ENCODE measurements at places on chromosomes 4 and X. TPM values are rescaled to one million over a fixed set of nuclear protein-coding genes. Genes with fewer than 3 reads are reported as not detected.

- peaks cover 35% of the 10 kb centered on the region for H3K36me3 ChIP-seq
- no peaks in the 10 kb centered on the region for H3K4me1 ChIP-seq
- DNase-seq = no peak
- H3K4me3 ChIP-seq = no peak overlapping the region
These were observed 15.2 kb upstream of the HGFAC start for GRCh38 chr4:3426465-3427133.

GRCh38 chr4:104469794-104470193 is 24.9 kb downstream of the CXXC4 start:
- no peaks in the 10 kb centered on the region for H3K27me3 ChIP-seq
- no peaks in the 10 kb centered on the region for H3K36me3 ChIP-seq
- H3K27ac ChIP-seq = no peak overlapping the region

DNA sequence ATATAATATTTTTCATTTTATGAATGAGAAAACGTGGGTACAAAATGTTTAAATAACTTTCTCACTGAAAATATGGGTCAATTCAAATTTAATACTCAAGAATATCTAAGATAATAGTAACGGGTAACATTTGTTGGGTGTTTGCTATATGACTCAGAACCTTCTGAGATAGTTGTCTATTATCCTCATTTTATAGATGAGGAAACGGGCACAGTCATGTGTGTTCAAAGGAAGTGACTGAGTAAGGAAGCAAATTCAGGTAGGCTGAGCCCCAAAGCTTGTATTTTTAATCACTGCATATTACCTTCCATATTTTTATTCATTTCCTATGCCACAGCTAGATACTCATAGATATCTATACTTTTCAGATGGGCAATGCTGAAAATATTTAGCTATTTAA is 12.2 kb upstream of the CAMK2D start:
- H3K27me3 ChIP-seq = no peaks in the 10 kb centered on the region
- H3K4me3 ChIP-seq = no peak overlapping the region
- H3K4me1 ChIP-seq = no peaks in the 10 kb centered on the region
- no peak for DNase-seq
- H3K36me3 ChIP-seq = no peaks in the 10 kb centered on the region
- no peak overlapping the region for H3K27ac ChIP-seq

- H3K4me3 ChIP-seq = no peak overlapping the region
- DNase-seq = no peak
- no peak overlapping the region for H3K27ac ChIP-seq
- H3K36me3 ChIP-seq = no peaks in the 10 kb centered on the region
These were observed 82.5 kb upstream of the LCORL start for GRCh38 chr4:18103876-18104605.

GRCh38 chr4:127623797-127624083 is 9.0 kb upstream of the INTU start:
- H3K27ac ChIP-seq = peak overlapping the region; percentile 38
- no peaks in the 10 kb centered on the region for H3K36me3 ChIP-seq
- peak; percentile 41 for DNase-seq
- peaks cover 4% of the 10 kb centered on the region for H3K27me3 ChIP-seq

The CXorf49 gene
- polyA plus RNA-seq = not detected

The PNMA6A gene
- 0.37 TPM for polyA plus RNA-seq

DNA sequence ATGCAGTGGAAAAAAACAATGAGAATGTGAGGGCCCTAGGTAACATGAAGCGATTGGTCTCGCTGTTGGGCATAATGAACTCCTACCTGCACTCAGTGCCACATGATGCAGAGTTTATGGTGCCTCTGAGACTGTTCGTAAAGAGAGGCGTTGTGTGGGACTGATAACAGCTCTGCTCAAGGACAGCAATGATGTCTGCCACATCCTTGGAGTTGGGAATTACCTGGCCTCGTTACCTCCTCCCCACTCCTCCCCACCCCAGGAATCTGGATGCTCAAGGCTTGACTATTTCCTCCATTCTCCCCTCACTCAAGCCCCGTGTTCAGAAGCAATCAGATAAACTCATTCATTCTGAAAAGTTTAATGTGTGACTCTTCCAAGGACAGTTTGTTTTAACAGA is 148.0 kb upstream of the JADE1 start:
- H3K36me3 ChIP-seq = no peaks in the 10 kb centered on the region
- no peak for DNase-seq
- no peak overlapping the region for H3K27ac ChIP-seq

DNA sequence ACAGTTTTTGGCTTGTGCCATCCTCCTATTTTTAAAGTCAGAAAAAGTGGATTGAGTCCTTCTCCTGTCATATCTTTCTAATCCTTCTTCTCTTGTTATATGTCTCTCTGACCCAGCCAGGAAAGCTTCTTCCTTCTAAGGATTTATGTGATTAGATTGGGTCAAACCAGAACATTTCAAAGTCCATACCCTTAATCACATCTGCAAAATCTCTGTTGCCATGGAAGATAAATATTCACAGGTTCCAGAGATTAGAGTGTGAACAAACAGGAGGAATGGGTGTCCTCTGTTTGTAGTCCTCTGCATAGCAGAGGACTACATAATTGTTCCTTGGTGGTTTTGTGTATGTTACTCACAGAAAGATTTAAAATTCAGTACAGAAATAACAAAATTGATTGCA is 421.2 kb downstream of the EPHA5 start:
- H3K27me3 ChIP-seq = no peaks in the 10 kb centered on the region
- no peaks in the 10 kb centered on the region for H3K36me3 ChIP-seq
- H3K27ac ChIP-seq = no peak overlapping the region
- H3K4me1 ChIP-seq = no peaks in the 10 kb centered on the region
- DNase-seq = no peak

The ANOS1 gene
- polyA plus RNA-seq = 0.07 TPM

The CENPU gene
- polyA plus RNA-seq = 14.6 TPM

The FRG1 gene
- polyA plus RNA-seq = 16.1 TPM

DNA sequence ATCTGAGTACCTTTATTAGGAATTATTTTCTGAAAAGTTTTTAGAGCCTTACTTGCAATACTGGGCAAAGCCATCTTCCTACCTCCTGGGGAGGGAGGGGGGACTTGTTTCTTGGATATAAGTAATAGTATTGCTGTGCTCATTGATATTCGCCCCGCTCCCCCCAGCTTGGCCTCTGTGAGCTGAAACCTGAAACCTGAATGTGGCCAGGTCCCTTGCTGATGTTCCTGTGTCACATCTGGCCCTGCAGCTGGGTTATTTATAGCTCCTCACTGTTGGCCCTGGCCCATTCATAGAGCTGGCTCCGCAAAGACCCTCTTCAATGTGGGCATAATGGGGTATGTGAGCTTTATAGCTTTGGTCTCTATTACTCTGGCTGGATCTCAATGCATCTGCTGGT is 59.5 kb downstream of the FRMPD3 start:
- DNase-seq = no peak
- peaks cover 58% of the 10 kb centered on the region for H3K27me3 ChIP-seq
- no peaks in the 10 kb centered on the region for H3K4me1 ChIP-seq

- no peak overlapping the region for H3K4me3 ChIP-seq
- peaks cover 8% of the 10 kb centered on the region for H3K4me1 ChIP-seq
- DNase-seq = no peak
- no peaks in the 10 kb centered on the region for H3K27me3 ChIP-seq
These were observed 23.2 kb upstream of the SOD3 start for GRCh38 chr4:24772061-24772705.

GRCh38 chr4:82261084-82261483 is 112.7 kb downstream of the HNRNPD start:
- no peak overlapping the region for H3K27ac ChIP-seq
- H3K4me3 ChIP-seq = no peak overlapping the region
- H3K36me3 ChIP-seq = no peaks in the 10 kb centered on the region
- no peaks in the 10 kb centered on the region for H3K27me3 ChIP-seq
- no peaks in the 10 kb centered on the region for H3K4me1 ChIP-seq

The GPR50 gene
- polyA plus RNA-seq = not detected

GRCh38 chr4:95728145-95728544 is 111.7 kb upstream of the PDHA2 start:
- no peak overlapping the region for H3K27ac ChIP-seq
- H3K4me1 ChIP-seq = no peaks in the 10 kb centered on the region
- H3K36me3 ChIP-seq = no peaks in the 10 kb centered on the region
- DNase-seq = no peak
- no peak overlapping the region for H3K4me3 ChIP-seq
- H3K27me3 ChIP-seq = no peaks in the 10 kb centered on the region

The F9 gene
- not detected for polyA plus RNA-seq

DNA sequence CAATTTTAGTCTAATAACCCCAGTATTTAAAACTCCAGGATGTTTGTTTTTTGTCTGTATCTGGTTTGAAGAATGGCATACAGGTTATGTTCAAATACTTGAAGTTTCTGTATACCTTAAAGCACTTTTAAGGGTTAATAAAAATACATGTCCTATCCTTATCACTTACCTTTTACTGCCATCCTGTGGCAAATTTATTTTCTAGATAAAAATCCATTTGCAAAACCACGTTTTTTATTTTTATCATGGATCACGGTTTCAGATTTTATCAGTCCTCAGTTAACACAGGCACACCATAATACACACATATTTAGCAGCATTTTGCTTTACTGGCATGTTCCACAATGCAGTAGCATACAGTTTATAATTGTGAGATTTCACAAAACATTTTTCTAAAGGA is 113.3 kb upstream of the H2AZ1 start:
- peaks cover 2% of the 10 kb centered on the region for H3K27me3 ChIP-seq
- no peak overlapping the region for H3K4me3 ChIP-seq

DNA sequence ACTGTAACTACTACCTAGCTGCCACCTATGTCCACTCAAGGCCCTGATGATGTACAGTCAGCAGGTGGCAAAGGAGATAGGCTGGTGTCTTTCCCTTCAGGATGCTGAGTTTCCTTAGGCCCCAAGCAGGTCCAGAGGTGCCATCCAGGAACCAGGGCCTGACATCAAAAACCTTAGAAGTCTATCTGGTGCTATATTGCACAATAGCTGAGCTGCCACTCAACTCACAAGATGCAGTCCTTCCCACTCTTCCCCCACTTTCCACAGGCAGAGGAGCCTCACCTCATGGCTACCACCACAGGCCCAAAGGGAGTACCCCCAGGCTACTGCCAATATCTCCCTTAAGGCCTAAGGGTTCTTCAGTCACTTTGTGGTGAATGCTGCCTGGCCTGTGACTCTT is 83.9 kb upstream of the ZNF827 start:
- H3K36me3 ChIP-seq = no peaks in the 10 kb centered on the region
- no peak overlapping the region for H3K27ac ChIP-seq
- H3K27me3 ChIP-seq = no peaks in the 10 kb centered on the region
- DNase-seq = no peak

The COMMD8 gene
- polyA plus RNA-seq = 11.0 TPM

GRCh38 chr4:2800691-2801596 is 8.1 kb downstream of the SH3BP2 start:
- peak overlapping the region; percentile 94 for H3K27ac ChIP-seq
- 0 out of 2 replicates have a peak, but pooled peaks cover 2% of the 10 kb centered on the region for H3K36me3 ChIP-seq
- H3K4me1 ChIP-seq = peaks cover 41% of the 10 kb centered on the region
- DNase-seq = peak; percentile 37
- no peak overlapping the region for H3K4me3 ChIP-seq
- no peaks in the 10 kb centered on the region for H3K27me3 ChIP-seq
